ENCODE measurements at places on chromosomes 16 and 17.

DNA sequence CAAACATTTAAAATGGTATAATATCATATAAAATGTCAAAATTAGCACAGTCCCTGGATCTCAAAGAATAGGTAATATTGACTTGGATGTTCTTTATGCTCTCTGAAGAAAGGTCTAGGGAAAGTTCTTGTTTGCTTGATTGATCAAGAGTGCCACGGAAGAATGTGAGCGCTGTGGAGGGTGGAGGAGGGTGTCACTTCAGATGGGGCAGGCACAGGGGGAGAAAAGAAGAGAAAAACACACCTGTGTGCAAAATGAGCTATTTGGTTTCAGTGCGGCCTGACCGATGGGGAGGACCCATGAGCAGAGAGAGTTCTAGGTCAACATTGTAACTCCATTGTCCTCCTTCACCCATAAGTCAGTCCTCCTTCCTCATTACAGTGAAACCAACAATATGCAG is 8.8 kb upstream of the VPS4A start:
- no peaks in the 10 kb centered on the region for H3K4me1 ChIP-seq
- no peak overlapping the region for H3K4me3 ChIP-seq
- peaks cover 14% of the 10 kb centered on the region for H3K36me3 ChIP-seq
- DNase-seq: no peak
- H3K27me3 ChIP-seq: no peaks in the 10 kb centered on the region
- no peak overlapping the region for H3K27ac ChIP-seq

GRCh38 chr16:71956486-71956885 is 43.7 kb downstream of the PKD1L3 start:
- H3K27me3 ChIP-seq: no peaks in the 10 kb centered on the region
- no peak overlapping the region for H3K27ac ChIP-seq
- H3K4me1 ChIP-seq: no peaks in the 10 kb centered on the region
- no peak for DNase-seq

DNA sequence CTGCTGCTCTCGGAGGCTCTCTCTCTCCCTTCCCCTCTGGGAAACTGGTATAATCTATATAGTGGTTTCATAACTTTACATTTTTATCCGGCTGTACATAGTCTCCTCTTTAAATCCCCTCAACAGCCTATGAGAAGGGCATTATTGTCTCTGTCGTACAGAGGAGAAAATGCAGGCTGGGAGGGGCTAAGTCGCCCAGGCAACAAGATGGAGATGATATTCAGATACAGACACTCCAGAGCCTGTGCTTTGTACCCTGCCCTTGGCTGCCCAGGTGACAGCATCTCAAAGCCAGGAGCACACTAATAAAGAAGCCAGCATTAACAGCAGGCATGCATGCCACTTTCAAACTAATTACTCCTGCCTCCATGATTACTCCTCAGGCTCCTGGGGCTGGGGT is 4.7 kb upstream of the EIF1 start:
- no peaks in the 10 kb centered on the region for H3K36me3 ChIP-seq
- H3K4me3 ChIP-seq: no peak overlapping the region
- peaks cover 3% of the 10 kb centered on the region for H3K4me1 ChIP-seq
- no peak for DNase-seq
- H3K27ac ChIP-seq: no peak overlapping the region
- no peaks in the 10 kb centered on the region for H3K27me3 ChIP-seq

- DNase-seq: peak; percentile 47
- H3K4me1 ChIP-seq: peaks cover 13% of the 10 kb centered on the region
- peak within 1 kb of the TSS; percentile 96 for H3K4me3 ChIP-seq
Measured at GRCh38 chr17:63600569-63601438, at the start of gene TACO1. Gene TACO1, plus strand, starts transcription at chr17:63600895. Its CDS starts 189 bp downstream, at chr17:63601084.

GRCh38 chr17:19302791-19303331 is 59.7 kb downstream of the B9D1 start:
- H3K27me3 ChIP-seq: no peaks in the 10 kb centered on the region
- no peaks in the 10 kb centered on the region for H3K36me3 ChIP-seq
- H3K4me3 ChIP-seq: no peak overlapping the region

DNA sequence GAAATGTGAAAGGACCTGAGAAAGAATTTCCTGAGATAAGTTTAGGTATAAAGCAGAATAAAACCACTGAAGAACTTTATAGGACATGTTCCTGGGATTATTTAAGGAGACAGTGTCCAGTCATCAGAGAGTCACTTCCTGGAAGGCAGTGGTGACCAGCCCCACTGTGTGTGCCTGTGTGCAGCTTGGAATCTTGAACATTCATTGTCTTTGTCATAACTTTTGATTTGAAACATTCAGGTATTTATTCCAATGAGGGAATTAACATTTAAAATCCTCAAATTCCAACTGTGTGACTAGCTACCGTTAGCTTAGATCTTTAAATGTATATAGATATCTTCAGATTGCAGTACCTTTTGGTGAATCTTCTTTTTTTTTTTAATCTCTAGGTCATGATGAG is 61.7 kb upstream of the MRC2 start:
- peaks cover 4% of the 10 kb centered on the region for H3K4me1 ChIP-seq
- no peaks in the 10 kb centered on the region for H3K27me3 ChIP-seq
- no peak overlapping the region for H3K4me3 ChIP-seq
- no peak for DNase-seq
- H3K27ac ChIP-seq: no peak overlapping the region

DNA sequence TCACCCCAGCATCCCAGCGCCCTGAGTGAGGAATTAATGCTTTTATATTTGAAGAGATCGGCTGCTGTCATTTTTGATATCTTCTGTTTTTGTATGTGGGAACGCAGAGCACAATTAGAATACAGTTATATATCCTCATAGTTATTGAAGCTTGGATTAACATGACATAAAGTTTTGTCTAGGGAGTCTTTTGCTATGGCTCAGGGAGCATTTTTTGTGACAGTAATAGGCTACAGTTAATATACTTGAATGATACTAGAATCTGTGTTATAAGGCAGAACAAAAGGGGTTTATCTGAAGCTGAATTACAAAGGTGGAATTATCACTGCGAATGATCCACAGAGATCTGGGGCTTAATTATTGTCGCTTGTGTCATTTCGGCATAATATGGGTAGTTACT is 239.4 kb downstream of the MSI2 start:
- peaks cover 8% of the 10 kb centered on the region for H3K4me1 ChIP-seq
- no peak for DNase-seq
- H3K27ac ChIP-seq: no peak overlapping the region
- H3K4me3 ChIP-seq: no peak overlapping the region

- H3K36me3 ChIP-seq: no peaks in the 10 kb centered on the region
- no peak overlapping the region for H3K4me3 ChIP-seq
- no peak for DNase-seq
- no peak overlapping the region for H3K27ac ChIP-seq
- H3K27me3 ChIP-seq: no peaks in the 10 kb centered on the region
- peaks cover 7% of the 10 kb centered on the region for H3K4me1 ChIP-seq
Measured at GRCh38 chr16:29315916-29316517, 90.5 kb downstream of the NPIPB11 start.

GRCh38 chr17:11997972-11998233 is 628 bp upstream of the ZNF18 start:
- H3K36me3 ChIP-seq: no peaks in the 10 kb centered on the region

DNA sequence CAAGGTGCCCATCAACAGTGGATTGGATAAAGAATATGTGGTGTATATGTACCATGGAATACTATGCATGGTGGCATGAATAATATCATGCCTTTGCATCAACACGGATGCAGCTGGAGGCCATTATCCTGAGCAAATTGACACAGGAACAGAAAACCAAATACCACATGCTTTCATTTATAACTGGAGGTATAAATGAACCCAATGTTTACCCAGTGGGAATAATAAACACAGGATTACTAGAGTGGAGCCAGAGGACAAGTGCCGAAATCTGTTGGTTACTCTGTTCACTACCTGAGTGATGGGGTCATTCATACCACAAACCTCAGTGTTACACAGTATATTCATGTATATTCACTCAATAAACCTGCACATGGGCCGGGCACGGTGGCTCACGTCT is 125.2 kb downstream of the CDH11 start:
- no peak overlapping the region for H3K4me3 ChIP-seq
- DNase-seq: no peak
- no peaks in the 10 kb centered on the region for H3K4me1 ChIP-seq
- H3K36me3 ChIP-seq: peaks cover 10% of the 10 kb centered on the region

DNA sequence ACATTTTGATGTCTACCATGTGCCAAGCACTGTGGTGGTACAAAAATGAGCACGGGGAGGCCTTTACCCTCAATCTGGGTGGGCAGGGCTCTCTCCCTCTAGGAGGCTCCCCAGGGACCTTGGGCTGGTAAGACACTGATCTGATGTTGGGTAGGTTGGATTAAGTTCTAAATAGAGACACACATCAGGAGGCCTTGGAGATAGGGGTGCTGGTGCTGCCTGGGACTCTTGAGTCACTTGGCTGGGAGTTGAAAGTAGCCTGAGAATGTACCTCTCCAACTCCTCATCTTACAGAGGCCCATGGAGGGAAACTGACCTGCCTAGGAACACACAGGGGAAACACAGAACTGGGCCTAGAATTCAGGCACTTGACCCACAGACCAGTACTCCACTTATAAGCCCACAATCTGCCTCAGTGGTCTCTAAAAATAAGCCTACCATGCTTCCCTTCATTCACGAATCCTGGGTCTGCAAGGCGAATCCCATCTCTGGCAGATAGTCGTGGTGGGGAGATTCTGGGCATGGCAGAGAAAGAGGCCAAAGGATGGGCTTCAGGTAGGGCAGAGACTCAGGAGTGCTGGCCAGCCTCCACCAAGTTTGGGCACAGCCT is 1.8 kb upstream of the NEUROD2 start:
- no peak overlapping the region for H3K4me3 ChIP-seq
- H3K27me3 ChIP-seq: peaks cover 33% of the 10 kb centered on the region

GRCh38 chr17:7228920-7229319 is 5.4 kb downstream of the DVL2 start:
- peaks cover 54% of the 10 kb centered on the region for H3K36me3 ChIP-seq
- H3K4me1 ChIP-seq: peaks cover 24% of the 10 kb centered on the region
- H3K27me3 ChIP-seq: no peaks in the 10 kb centered on the region

- H3K27me3 ChIP-seq: no peaks in the 10 kb centered on the region
- no peaks in the 10 kb centered on the region for H3K36me3 ChIP-seq
- H3K27ac ChIP-seq: no peak overlapping the region
- H3K4me1 ChIP-seq: no peaks in the 10 kb centered on the region
Measured at GRCh38 chr16:80989801-80990200, 16.9 kb downstream of the CMC2 start.

GRCh38 chr16:50702725-50703124 is 9.3 kb downstream of the NOD2 start:
- no peak overlapping the region for H3K4me3 ChIP-seq
- H3K4me1 ChIP-seq: peaks cover 9% of the 10 kb centered on the region
- H3K27ac ChIP-seq: no peak overlapping the region
- no peaks in the 10 kb centered on the region for H3K36me3 ChIP-seq
- DNase-seq: no peak

DNA sequence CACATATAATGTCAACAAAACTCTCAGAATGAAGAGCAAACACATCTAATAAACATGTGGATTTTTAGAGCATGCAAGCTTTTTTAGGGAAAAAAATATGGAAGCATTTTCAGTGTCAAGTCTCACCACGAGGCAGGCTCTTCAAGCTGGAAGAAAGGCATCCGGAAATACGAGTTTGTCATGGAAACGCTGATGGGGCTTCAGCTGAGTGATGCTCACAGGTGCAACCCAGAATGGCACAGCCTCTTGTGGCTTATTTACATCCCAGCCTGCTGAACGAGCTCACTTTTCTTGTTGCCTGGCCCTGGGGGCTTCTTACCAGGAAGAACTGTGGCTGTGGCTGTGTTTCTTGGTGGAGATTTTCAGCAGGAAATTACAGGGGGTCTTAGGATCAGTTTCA is 24.1 kb upstream of the DYNLL2 start:
- no peak for DNase-seq
- H3K36me3 ChIP-seq: no peaks in the 10 kb centered on the region
- no peaks in the 10 kb centered on the region for H3K27me3 ChIP-seq
- no peaks in the 10 kb centered on the region for H3K4me1 ChIP-seq

DNA sequence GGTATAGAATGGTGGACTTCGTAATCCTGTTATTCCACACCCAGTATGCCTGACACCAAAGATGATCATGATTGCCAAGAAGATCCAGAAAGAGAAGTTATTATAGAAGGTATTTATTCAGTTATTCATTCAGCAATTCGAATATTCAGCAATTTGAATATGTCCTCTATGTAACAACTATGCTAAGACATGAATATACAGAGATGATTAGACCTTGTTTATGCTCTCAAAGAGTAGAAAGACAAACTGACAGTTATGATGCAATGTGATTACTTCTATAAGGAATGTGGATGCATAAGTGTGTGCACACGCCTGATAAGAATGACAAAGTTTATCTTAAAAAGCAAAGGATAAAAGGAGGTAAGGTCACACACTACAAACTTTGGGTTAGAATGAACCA is 218.1 kb downstream of the CDH11 start:
- H3K27ac ChIP-seq: no peak overlapping the region
- H3K4me3 ChIP-seq: no peak overlapping the region
- H3K36me3 ChIP-seq: no peaks in the 10 kb centered on the region

- no peaks in the 10 kb centered on the region for H3K27me3 ChIP-seq
- H3K4me3 ChIP-seq: no peak overlapping the region
- H3K27ac ChIP-seq: no peak overlapping the region
Measured at GRCh38 chr17:61464843-61465180, 12.6 kb downstream of the TBX4 start.

GRCh38 chr17:72110942-72111318 is 9.9 kb upstream of the SOX9 start:
- no peak overlapping the region for H3K27ac ChIP-seq
- DNase-seq: no peak
- no peaks in the 10 kb centered on the region for H3K4me1 ChIP-seq
- H3K27me3 ChIP-seq: no peaks in the 10 kb centered on the region
- H3K36me3 ChIP-seq: no peaks in the 10 kb centered on the region
- no peak overlapping the region for H3K4me3 ChIP-seq

DNA sequence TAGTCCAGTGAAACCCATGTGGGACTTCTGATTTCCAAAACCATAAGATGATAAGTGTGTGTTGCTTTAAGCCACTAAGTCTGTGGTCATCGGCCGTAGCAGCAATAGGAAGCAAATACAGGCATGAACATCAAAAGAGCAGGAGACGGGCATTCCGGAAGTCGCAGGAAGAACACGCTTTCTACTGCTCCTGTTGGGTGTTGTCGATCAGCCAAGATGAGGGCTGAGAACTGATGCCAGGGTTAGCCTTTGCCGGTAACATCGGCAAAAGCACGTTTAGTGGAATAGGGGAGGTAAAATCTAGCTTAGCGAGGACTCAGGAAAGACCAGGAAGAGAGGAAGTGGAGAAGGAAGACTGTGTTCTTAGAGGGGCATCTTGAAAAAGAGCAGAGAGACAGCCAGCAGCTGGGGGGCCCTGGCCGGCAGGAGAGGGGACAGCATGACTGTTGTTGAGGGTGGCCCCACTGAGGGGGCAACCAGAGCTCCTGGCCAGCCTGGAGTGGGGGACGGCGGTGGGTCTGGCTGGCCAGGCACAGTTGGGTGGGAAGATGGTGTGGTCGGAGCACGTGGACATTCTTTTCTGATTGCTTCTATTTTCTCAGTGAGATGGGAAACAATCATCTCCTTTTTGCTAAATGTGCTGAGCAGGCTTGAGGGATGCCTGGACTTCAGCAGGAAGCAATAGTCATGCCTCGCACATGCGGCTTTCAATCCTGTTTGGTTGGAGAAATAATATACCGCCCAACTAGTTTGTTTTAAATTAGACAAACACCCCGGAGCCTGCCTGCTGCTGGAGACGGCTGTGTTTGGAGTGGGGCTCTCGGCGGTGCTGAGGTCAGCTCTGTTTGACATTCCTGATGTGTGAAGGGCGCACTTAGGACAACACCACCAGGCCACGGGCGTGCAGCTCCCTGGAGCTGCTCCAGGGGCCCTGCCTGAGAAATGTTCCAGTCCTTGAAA is 109.9 kb downstream of the METRNL start:
- no peaks in the 10 kb centered on the region for H3K27me3 ChIP-seq
- H3K4me3 ChIP-seq: no peak overlapping the region
- H3K4me1 ChIP-seq: peaks cover 35% of the 10 kb centered on the region
- H3K36me3 ChIP-seq: no peaks in the 10 kb centered on the region

GRCh38 chr16:55933038-55933437 is 57.9 kb upstream of the CES5A start:
- H3K36me3 ChIP-seq: no peaks in the 10 kb centered on the region
- DNase-seq: no peak
- H3K27me3 ChIP-seq: no peaks in the 10 kb centered on the region

Data from thoracic aorta (tissue), 2 donors.